Endothelial cell (in vitro differentiated cells): ENCODE measurements at places on chromosomes 2 and 18.

DNA sequence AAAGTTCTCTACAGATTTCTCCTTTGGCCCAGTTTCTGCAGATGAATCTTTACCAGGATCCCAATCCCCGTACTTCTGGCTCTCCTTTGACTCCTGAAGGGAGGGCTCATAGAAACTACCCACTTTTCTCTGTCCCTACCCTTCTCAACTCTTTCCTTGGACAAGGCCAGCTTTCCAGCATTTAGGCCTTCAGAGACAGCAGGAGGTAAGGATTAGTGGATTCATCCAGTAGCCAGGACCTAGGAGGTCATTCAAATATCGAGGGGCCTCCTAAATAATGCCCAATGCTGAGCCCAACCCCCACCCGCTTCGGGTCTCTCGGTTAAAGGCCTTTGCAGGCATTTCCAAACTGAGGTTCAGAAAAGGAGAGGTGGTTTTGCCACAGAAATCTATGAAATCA is 4.8 kb upstream of the ZNF532 start:
- H3K36me3 ChIP-seq, result no peaks in the 10 kb centered on the region
- H3K27ac ChIP-seq, result peak overlapping the region; percentile 89
- peaks cover 53% of the 10 kb centered on the region for H3K4me1 ChIP-seq
- no peak overlapping the region for H3K4me3 ChIP-seq
- H3K27me3 ChIP-seq, result peaks cover 13% of the 10 kb centered on the region
- DNase-seq, result no peak

DNA sequence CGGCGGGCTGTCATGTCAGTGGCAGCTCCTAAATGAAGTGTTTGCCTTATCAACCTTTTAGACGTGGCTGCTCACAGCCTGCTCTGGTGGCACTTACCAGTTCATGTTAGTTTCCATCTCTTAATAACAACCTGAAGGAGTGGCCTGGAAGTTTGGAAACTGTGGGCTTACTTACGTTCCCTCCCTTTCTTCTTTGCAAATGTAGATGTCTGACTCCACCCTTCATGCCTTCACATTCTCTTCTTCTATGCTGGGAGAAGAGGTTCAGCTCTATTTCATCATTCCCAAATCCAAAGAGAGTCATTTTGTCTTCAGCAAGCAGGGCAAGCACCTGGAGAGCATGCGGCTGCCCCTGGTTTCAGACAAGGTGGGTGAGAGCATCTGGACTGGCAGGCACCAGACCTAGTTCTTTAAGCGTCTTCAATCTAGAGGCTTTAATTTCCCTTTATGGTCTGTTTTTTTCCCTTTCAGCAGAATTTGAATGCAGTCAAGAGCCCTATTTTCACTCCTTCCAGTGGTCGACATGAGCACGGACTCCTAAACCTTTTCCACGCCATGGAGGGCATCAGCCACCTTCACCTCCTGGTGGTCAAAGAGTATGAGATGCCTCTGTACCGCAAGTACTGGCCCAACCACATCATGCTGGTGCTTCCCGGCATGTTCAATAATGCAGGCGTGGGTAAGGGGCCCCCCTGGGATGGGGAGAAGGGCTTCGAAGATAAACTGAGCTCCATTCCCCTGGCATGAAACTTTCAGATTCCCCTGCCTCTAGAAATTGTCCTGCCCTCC is 92.4 kb downstream of the ESCO1 start:
- no peak overlapping the region for H3K4me3 ChIP-seq
- H3K4me1 ChIP-seq, result peaks cover 5% of the 10 kb centered on the region
- H3K27me3 ChIP-seq, result no peaks in the 10 kb centered on the region
- H3K27ac ChIP-seq, result no peak overlapping the region

DNA sequence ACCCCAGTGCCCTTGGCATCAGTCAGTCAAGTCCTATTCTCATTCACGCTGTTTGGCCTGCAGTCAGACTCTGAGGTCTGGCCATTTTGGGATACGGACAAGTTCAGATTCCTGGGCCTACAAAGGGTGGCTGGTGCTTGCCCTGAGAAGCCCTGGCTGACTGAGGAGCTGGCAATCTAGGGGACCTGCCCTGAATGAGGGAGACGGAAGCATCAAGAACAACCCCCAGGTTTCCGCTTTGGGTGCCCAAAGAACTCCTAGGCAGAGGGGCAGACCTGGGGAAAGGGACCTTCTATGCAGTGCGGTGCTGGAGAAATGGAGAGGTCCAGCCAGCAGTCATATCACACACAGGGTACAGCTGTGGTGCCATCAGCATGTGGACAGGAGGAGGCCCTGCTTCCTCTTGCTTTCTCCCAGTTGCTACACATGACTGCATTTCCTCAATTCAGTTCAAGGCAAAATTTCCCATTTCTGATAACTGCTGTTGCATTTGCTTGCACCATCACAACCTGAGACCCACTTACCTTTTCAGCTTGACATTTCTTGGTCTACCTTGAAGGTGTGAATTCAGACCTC is 70.9 kb upstream of the LGALSL start:
- H3K27me3 ChIP-seq, result peaks cover 8% of the 10 kb centered on the region
- H3K27ac ChIP-seq, result no peak overlapping the region
- H3K4me1 ChIP-seq, result peaks cover 19% of the 10 kb centered on the region
- H3K4me3 ChIP-seq, result no peak overlapping the region

DNA sequence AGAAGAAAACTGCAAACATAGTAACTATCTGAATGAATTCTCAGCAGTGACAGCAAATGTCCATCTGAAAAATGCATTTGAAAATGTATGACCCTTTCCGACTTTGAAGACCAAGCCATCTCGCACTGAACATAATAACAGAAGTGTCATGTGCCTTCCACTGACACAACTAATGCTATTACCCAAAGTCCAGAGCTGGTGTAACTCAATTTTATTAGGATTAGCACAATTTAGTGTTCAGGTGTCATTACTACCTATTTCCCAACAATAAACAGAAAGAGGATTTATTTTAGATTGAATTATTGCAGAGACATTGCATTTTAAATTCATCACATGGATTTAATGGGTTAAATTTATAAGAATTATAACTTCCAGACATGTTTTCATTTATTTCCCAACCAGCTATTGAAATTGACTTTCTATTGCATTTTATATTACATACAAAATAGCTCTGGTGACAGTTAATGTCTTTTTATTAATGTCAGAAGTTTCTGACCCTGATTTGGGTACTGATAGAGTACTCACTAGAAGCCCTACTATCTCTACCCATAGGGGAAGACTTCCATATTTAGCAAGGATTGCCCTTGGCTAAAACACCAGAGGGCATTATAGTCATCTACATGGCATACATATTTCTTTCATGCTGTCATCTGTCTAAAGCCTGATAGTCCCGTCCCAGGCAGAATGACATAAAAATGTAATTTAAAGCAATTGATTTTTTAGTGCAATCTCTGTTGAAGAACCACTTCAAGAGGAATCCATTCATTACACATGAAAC is 7.0 kb upstream of the STK39 start:
- H3K4me1 ChIP-seq, result no peaks in the 10 kb centered on the region
- H3K27ac ChIP-seq, result no peak overlapping the region
- no peak overlapping the region for H3K4me3 ChIP-seq
- H3K27me3 ChIP-seq, result peaks cover 1% of the 10 kb centered on the region

DNA sequence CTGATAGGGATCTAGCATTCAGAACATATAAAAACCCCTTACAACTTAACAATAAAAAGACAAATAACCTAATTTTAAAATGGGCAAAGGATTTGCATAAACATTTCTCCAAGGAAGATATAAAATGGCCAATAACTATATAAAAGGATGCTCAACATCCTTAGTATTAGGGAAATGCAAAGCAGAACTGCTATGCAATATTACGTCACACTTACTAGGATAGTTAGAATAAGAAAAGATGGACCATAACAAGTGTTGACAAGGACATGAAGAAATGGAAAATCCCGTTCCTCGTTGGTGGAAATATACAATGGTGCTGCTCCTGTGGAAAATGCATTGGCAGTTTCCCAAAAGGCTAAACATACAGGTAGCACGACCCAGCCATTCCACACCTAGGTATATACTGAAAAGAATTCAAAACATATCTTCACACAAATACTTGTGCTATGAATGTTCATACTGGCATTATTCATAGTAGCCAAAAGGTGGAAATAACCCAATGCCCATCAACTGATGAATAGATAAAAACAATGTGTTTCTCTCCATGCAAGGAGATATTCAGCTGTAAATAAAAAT is 48.2 kb upstream of the REV1 start:
- no peak for DNase-seq
- H3K36me3 ChIP-seq, result no peaks in the 10 kb centered on the region
- H3K4me3 ChIP-seq, result no peak overlapping the region
- no peaks in the 10 kb centered on the region for H3K4me1 ChIP-seq
- H3K27ac ChIP-seq, result no peak overlapping the region

GRCh38 chr2:102062802-102063201 is 71.0 kb downstream of the IL1R2 start:
- H3K4me1 ChIP-seq, result peaks cover 5% of the 10 kb centered on the region
- no peak overlapping the region for H3K4me3 ChIP-seq
- no peak for DNase-seq
- H3K27me3 ChIP-seq, result peaks cover 11% of the 10 kb centered on the region
- no peak overlapping the region for H3K27ac ChIP-seq

- no peak for DNase-seq
- no peak overlapping the region for H3K4me3 ChIP-seq
- no peaks in the 10 kb centered on the region for H3K27me3 ChIP-seq
Measured at GRCh38 chr2:44751754-44752479, 189.6 kb upstream of the SIX3 start.

GRCh38 chr18:33316146-33316587 is 124.4 kb downstream of the CCDC178 start:
- H3K4me3 ChIP-seq, result no peak overlapping the region
- H3K27ac ChIP-seq, result no peak overlapping the region
- DNase-seq, result no peak
- H3K27me3 ChIP-seq, result peaks cover 2% of the 10 kb centered on the region
- H3K36me3 ChIP-seq, result peaks cover 4% of the 10 kb centered on the region
- no peaks in the 10 kb centered on the region for H3K4me1 ChIP-seq

- no peak for DNase-seq
- no peak overlapping the region for H3K4me3 ChIP-seq
- H3K4me1 ChIP-seq, result peaks cover 54% of the 10 kb centered on the region
- H3K27ac ChIP-seq, result peak overlapping the region; percentile 75
Measured at GRCh38 chr18:77096936-77097886, 35.4 kb downstream of the MBP start.

DNA sequence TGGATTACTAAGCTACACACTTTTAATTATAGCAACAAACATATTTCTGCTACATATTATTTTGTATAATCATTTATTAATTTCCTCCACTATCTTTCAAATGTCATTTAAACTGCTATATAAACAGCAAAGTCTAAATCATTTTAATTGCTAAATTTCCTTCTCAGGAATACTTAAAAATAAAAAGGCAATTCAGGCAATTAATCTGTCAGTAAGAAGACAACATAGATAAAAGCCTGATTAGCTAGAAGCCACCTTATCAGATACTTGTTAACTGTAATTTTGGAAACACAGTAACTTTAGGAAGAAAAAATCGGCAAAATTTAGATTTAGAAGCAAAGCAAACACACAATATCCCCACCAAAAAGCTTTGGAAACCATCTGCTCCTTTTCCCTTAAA is 188.2 kb upstream of the ZNF804A start:
- no peaks in the 10 kb centered on the region for H3K36me3 ChIP-seq
- no peak overlapping the region for H3K27ac ChIP-seq
- no peaks in the 10 kb centered on the region for H3K27me3 ChIP-seq
- no peaks in the 10 kb centered on the region for H3K4me1 ChIP-seq
- no peak for DNase-seq
- H3K4me3 ChIP-seq, result no peak overlapping the region

DNA sequence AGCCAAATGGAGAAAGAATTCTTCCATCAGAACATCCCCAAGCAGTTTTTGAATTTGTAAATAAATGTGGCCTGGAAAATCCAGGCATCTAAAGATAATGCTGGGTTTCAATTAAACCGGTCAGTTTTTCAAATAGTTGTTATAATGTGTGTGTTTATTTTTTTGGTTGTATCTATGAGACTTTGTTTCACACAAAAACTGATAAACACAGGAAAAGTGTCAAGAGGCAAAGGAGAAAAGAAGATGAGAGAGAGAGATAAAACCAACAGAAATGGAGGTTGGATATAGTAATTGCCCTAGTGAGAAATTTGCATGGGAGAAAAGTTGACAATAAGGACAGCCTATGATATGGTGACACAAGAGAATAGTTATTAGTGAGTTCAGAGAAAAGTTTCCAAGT is 68.3 kb downstream of the KIAA1328 start:
- no peaks in the 10 kb centered on the region for H3K27me3 ChIP-seq
- H3K36me3 ChIP-seq, result no peaks in the 10 kb centered on the region
- H3K4me1 ChIP-seq, result peaks cover 3% of the 10 kb centered on the region
- no peak overlapping the region for H3K27ac ChIP-seq
- H3K4me3 ChIP-seq, result no peak overlapping the region

- no peak overlapping the region for H3K4me3 ChIP-seq
Measured at GRCh38 chr2:187215532-187216240, 232.4 kb downstream of the CALCRL start.
